ENCODE measurements at places on chromosomes 7 and 10. TPM values are rescaled to one million over a fixed set of nuclear protein-coding genes. Genes with fewer than 3 reads are reported as not detected.

The LLCFC1 gene
- total RNA-seq = not detected

GRCh38 chr10:87925570-87925969, 62.1 kb downstream of the PTEN start:
- no peak for DNase-seq

The MYH16 gene
- total RNA-seq = not detected

- no peak for DNase-seq
These were observed 263.1 kb upstream of the HGF start for GRCh38 chr7:82032901-82033300.

- DNase-seq = no peak
These were observed 229.8 kb upstream of the YAE1 start for GRCh38 chr7:39336442-39336841.

DNA sequence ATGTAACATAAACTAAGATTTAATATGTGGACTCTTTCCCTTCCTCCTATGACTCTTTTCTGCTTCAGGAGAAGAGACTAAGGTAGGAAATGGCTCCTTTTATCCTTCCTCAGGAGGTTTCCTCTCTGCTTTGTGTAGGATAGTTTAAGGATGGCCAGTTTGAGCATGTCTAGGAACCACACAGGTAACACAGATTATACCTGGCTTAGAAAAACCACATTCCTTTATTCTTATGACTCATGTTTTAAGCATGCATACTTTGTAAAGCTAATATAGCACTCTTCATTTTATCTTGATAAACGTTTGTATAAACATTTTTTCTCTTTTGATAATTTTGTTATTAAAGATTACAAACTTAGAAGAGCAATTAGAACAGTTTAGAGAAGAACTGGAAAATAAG, 57.8 kb downstream of the CYP51A1 start:
- no peak for DNase-seq

The SKIDA1 gene
- 0.53 TPM for total RNA-seq

- DNase-seq = no peak
These were observed 73.8 kb downstream of the CUL1 start for GRCh38 chr7:148772297-148773089.

DNA sequence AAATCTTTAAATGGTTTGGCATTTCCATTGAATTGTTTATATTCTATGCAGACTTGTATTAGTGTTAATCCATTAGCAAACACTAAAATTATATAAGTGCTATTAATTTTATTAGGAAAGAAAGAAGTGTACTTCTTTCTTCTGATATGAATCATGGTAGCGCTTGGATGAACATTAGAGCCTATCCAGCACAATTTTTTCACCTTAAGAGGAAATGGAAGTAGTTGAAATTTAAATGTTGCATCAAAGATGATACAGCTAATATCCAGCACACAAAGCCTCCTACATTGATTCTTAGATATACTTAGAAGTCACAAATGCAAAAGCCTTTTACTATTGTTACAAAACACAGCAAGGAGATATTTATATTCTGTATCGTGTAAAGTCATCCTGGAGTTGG, 174.5 kb downstream of the AHR start:
- DNase-seq = no peak

Data from suprapubic skin (tissue), 4 donors.